ENCODE measurements at places on chromosomes 2 and 18.

- no peak for DNase-seq
Observed at GRCh38 chr2:182642328-182642727, 73.7 kb upstream of the DNAJC10 start.

- no peak for DNase-seq
Observed at GRCh38 chr2:200447139-200447855, 62.6 kb downstream of the KCTD18 start.

DNA sequence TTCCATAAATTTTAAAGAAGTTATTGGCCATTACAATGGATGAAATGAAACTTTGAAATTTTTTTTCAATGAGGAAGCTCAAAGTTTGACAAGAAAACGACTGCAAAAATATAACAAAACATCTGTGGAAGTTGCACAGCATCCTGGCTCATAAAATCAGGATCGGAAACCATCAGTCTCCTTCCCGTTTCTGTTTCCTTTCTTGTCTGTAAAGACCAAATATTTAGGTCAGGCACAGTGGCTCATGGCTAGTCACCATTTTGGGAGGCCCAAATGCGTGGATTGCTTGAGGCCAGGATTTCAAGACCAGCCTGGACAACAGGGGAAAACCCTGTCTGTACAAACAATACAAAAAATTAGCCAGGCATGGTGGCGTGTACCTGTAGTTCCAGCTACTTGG, 27.6 kb upstream of the SSB start:
- DNase-seq: no peak

GRCh38 chr2:55949211-55949610, 25.6 kb upstream of the EFEMP1 start:
- DNase-seq: no peak

DNA sequence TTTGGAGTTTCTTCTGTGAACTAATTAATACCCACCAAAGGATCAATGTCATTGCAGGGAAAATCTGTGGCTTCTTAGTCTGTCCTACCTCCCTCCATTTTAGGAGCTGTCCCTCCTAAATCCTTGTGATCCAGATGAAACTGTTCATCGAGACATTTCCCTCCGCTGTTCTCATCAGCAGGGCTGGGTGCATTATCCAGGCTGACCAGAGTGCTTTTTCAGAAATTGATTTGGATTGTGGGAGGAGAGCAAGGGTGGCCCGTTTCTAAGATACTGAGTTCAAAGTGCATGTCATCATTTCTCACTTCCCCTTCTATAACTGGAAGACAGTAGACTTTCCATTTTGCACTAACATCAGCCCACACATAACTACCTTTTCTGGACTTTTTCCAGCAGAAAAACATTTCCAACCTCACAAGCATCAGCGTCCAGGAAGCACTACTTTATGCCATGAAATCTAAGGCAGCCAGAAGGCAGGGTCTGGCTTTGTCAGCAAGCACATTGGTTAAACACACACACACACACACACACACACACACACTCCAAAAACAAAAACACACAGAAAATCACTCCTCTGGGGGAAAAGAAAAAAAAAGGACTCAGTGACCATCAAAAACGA, 94.1 kb downstream of the ANKRD44 start:
- no peak for DNase-seq

GRCh38 chr2:101628030-101628392, 69.5 kb upstream of the MAP4K4 start:
- DNase-seq: no peak

DNA sequence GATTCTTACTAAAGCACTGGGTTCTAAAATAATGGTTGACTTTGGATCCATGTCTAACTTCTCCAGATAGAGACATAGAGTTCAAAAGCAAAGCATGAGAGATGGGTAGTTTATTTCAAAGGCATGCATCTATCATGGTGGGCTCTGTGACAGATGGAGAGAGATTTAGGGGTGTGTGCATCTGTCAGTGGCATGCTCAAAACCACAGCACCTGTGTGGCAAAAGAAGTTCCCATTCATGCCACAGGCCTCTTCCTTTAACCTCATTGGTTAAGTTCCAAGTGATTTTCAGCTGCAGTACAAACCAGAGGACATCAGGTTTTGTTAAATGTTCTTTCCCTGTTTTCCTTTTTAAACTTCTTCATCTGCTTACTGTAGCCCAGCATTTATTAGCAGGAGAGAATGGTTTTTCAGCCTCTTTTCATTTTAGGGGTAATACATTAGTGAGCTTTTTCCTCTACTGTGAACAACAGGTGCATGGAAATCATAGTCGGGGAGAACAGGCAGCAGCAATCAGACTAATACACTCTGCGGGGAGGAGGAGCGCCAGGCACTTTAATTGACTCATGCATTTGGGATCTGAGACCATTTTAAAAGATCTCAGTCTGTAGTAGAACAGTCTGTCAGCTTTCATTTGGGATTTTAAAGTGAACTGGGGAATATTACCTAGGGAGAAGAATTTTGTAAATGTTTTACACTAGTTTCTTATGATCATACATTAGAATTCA, 52.4 kb upstream of the UPP2 start:
- DNase-seq: no peak

- DNase-seq: no peak
Observed at GRCh38 chr2:190023860-190024259, 38.7 kb downstream of the MSTN start.

DNA sequence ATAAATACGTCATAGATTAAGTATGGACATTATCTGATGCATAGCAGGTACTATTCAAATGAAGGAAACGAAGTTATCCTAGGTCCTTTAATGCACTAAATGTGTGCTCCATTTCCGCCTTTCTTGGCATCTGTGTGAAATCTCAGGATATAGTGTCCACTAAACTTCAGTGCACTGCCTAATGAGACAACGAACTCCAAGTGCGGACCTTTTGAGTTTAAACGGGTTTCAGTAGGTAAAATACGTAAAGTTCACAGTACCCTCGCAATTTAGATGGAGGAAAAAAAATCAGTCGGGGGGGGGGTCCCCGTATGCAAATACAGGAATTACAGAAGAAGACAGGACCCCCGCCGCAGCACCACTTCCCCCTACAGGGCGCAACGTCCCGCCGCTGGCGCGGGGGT, 729 bp upstream of the REL start:
- DNase-seq: no peak

DNA sequence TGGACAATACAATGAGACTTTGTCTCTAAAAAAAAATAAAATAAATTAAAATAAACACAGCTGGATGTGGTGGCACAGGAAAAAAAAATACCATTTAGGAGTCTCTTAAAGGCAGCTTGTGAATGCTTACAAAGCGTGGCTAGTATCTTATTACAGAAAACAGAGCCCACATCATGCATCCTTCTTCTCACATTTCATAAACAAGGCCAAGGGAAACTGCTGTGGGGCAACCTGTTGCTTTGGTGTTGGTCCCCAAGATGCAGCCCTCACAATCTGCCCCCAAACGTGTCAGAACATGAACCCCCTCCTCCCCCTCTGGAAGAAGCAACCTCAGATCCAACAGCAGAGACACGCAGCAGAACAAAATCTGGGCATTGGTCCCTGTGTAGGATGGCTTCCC, 2.6 kb downstream of the SLC14A1 start:
- DNase-seq: no peak

- no peak for DNase-seq
Observed at GRCh38 chr2:168912901-168913369, 11.8 kb downstream of the G6PC2 start.

DNA sequence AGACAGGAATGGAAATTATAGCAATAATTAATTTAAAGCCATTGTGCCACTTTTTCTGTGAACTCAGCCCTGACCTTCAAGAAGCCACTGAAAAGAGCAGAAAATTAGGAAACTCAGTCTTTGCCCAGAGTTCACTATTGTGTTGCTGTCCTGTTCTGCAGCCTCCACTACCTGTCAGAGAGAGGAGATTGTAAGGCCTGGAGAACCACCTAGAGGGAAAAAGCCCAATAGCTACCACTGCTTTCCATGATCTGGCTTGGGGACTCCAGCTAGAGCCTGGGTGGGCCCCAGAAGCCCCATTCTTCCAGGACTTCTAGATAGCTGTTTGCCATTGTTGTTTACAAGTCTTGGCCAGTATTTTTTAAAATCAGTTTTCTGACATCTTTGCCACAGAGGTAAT, 176.1 kb upstream of the KLF7 start:
- DNase-seq: no peak

DNA sequence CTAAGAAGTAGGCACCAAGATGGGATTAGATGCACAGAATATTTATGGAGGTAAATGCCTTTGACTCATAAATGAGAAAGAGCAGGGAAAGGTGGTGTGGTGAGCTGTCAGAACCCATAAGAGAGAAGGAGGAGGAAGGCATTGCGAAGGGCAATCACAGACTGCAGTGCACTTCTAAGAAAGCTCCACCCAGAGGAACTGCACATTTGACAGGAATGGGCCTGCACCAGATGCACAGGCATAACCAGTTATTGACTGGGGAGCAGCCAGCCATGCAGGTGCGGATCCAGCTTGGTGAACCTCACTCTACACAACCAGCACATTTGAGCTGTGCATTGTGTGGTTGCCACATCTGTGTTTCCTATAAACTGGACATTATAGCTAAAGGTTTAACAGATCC, 62.2 kb upstream of the L3MBTL4 start:
- no peak for DNase-seq

DNA sequence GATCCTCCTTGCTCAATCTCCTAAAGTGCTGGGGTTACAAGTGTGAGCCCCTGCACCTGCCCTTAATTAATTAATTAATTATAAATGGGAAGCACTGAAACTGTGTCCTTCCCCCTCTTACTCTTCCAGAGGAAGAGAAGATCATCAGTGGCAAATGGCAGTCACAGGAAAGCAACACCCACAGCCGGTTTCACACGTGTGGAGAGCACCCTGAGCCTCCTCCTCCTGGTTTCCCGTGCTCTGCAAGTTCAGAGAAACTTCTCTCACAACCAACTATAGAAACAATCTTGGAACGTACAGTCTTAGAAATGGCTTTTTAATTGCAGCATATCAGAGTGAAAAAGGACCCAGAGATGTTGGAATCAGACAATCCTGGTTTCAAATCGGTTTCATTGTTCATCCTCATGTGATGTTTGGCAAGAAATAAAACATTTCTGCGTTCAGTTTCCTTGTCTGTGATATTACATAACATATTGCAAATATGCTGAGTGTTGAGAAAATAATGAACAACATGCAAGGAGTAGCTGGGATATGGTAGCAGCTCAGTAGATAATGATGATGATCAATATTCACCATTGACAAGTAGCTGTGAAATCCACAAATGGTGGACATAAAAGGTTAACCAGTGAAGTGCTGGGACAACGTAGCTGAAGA, 141.0 kb upstream of the KCTD1 start:
- no peak for DNase-seq

GRCh38 chr2:191030521-191031154, 16.7 kb upstream of the STAT1 start:
- DNase-seq: peak; percentile 15

DNA sequence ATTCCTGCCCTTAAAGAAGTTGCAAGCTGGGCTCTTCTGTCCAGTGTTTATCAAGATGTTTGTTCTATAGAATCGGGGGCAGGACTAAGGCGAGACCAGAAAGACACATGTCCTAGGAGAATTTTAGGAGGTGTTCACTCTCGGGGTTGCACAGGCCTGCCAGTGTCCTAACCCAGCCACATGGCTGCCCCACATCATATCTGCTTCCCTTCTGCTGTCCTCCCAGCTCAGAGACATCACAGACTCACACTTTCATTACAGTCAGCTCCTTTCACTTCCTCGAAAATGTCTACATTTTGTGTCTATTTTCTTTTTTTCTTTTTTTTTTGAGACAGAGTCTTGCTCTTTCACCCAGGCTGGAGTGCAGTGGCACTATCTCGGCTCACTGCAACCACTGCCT, 10.7 kb upstream of the MRO start:
- no peak for DNase-seq

GRCh38 chr2:15750433-15750814, 158.8 kb downstream of the DDX1 start:
- DNase-seq: no peak

DNA sequence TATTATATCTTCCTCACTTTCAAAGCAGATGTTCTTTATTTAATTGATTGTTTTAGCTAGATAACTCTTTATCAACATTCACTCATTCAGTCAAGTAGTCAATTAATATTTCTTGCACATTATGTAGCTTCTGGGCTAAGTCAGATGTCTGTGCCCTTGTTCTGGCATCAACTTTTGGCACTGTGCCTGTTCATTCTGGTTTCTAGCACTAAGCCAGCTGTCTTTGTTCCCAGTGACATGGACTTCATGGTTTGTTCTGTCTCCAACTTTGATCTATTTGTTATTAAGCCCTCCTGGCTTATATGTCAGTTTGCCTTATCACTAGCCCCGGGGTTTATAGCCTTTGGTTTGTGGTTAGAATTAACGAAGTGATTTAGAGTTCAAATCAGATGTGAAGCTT, 247.9 kb upstream of the SYT4 start:
- DNase-seq: no peak

GRCh38 chr2:36530178-36530982, 67.6 kb downstream of the FEZ2 start:
- DNase-seq: no peak

DNA sequence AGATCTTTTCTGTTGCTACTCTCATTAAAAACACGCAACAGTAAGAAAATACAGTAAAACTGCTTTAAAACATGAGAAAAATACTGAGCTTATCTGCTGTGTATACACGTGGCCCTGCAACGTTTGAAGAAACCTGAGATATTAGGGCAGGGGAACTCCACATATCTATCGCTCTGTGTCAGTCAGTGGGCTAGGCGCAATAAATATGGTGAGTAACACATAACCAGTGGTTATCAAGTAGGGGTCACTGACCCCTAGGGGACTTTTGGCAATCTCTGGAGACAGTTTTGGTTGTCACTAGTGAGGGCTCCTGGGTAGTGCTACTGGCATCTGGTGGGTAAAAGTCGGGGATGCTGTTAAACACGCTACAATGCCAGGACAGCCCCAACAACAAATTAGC, 14.9 kb downstream of the STAT1 start:
- no peak for DNase-seq

DNA sequence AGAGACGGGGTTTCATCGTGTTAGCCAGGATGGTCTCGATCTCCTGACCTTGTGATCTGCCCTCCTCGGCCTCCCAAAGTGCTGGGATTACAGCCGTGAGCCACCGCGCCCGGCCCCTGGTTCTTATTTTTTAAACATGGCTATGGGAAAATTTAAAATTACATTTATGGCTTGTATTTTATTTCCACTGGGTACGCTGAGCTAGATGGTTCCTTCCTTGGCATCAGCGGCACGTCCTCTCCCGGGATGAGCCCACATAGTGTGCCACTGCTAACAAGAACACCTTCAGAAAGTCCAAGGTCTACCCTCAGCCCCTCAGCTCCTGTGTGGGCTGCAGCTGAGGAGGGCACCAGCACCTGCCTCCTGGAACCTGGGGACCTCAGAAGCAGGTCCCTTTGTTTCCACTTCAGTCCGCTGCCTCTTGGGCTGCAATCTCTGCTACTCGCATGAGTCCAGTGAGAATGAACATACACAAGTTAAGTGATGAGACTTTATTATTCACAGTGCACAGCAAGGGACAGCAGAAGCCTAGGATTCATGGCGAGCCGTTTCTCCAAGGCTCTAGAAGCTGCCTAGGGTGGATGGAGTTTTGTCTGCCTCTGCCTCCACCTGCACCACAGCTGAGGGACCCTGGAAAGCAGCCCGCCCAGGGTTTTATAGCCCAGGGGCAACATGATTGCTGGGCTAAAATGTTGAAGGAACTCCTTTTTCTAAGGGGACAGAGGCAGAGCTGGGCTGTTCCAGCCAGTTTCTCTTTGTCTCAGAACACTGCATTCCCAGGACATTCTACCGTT, 107.5 kb upstream of the TEX51 start:
- DNase-seq: no peak

Measured in stimulated activated naive CD4-positive, alpha-beta T cell treated with Interleukin-2 at 50 U/mL for 16 hours (primary cell).